Kidney (tissue), 22 donors: ENCODE measurements at places on chromosomes 3 and 15.

GRCh38 chr3:138434276-138434874, at the start of gene ESYT3:
Gene ESYT3, plus strand, starts transcription at chr3:138434616. Its CDS starts 183 bp downstream, at chr3:138434799.
- DNase-seq = peak; percentile 94

DNA sequence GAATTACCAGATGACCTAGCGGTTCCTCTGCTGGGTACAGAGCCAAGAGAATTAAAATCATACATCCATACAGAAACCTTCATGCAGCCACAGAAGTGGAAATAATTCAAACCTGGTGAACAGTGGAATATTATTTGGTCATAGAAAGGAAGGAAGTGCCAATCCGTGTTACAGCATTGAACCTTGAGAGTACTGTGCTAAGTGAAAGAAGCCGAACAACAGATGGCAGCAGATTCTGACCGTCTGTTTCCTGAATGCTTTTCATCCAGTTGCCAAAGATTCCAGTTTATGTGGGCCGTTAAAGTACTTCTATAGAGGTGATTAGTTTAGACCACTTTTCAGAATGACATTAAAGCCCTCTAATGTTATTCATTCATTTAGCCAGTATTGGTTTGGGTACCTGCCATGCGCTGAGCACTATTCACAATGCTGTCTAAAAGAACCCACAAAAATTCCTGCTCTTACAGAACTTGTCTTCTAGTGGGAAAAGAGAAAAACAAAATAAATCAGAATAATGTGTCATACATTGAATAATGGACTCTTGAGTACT, 45.8 kb upstream of the SENP5 start:
- DNase-seq = no peak

DNA sequence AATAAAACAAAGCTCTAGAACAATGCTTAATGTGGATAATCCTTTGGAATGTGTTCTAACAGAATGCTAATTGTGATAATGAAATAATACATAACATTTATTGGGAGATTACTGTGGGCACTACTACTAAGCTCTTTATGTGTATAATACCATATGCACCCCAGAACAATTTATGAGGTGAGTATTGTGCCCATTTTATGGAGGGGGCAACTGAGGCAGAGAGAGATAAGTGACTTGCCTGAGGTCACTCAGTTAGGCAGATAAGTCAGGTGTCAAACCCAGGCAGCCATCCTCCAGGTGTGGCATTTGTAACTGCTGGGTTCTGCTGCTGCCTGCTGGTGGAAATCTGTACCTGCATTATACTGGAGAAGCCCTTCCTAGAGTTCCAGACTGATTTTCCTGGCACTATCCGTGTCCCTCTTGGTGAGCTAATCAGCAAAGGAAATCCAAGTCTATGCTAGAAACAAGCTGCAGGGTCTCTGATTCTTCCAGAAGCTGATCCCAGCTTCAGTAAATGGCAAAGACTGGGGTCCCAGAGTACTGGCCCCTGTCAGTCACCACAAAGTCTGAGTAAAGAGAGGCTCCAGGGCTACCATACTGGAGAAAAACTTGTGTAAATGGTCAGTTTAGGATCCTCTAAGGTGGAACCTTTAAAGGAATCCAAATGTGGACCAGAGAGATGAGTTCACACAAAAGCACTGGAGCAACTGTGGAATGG, 22.6 kb upstream of the RBP1 start:
- DNase-seq = peak; percentile 53

GRCh38 chr3:33099109-33099645, 2.2 kb upstream of the GLB1 start:
- DNase-seq = no peak

- no peak for DNase-seq
Observed at GRCh38 chr15:38002883-38003477, 68.5 kb downstream of the TMCO5A start.

DNA sequence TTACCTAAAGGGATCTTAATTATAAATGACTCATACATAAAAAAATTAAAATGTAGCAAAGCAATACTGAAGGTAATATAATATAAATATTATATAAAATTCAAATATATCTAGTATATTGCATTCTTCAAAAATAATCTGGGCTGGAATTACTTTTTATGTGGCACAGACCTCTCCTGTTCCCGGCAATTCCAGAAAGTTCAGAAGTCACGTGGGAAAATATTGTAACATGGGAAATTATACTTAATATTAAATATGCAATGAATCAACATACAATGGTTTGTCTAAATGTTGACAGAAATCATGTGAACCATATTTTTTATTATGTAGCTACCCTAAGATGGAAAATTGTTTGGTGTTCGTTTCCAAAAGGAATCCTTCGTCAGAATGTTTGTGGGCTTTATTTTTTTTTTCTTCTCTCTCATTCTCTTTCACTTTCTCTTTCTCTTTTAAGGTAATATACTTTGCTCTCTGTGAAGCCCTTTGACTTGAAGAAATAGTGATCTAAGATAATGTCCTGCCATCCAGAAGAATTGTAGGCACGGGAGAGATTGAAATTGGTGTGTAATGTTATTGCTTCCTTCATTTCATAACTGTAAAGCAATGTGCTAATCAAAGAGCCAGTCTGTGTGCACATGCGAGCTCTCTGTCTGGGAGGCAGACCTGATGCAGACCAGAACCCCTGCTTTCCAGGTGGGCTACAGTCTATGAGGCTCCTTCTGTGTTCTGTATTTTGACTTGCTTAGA, 559.4 kb downstream of the NR2F2 start:
- DNase-seq = peak; percentile 34

DNA sequence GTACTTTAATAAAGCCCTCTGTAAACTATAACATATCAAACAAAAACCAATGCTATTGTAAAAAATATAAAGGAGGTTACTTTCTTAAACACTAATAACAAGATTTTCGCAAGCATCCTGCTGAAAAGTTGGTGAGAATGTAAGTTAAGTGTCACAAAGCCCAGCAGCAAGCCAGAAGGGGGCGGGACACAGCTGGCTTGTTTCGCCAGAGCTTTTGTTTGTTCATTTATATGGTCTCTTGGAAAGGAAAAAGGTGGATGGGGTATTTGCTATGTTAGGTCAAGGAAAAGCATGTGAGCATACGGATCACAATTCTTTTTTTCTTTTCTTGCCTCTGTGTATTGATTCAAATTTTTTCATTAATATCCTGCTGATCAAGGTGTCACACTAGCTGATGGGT, 59.9 kb downstream of the HACD2 start:
- DNase-seq = peak; percentile 21

GRCh38 chr3:22620498-22620897, 582.6 kb upstream of the UBE2E2 start:
- no peak for DNase-seq

GRCh38 chr15:40323953-40324937, 753 bp downstream of the INAFM2 start:
- DNase-seq = no peak

DNA sequence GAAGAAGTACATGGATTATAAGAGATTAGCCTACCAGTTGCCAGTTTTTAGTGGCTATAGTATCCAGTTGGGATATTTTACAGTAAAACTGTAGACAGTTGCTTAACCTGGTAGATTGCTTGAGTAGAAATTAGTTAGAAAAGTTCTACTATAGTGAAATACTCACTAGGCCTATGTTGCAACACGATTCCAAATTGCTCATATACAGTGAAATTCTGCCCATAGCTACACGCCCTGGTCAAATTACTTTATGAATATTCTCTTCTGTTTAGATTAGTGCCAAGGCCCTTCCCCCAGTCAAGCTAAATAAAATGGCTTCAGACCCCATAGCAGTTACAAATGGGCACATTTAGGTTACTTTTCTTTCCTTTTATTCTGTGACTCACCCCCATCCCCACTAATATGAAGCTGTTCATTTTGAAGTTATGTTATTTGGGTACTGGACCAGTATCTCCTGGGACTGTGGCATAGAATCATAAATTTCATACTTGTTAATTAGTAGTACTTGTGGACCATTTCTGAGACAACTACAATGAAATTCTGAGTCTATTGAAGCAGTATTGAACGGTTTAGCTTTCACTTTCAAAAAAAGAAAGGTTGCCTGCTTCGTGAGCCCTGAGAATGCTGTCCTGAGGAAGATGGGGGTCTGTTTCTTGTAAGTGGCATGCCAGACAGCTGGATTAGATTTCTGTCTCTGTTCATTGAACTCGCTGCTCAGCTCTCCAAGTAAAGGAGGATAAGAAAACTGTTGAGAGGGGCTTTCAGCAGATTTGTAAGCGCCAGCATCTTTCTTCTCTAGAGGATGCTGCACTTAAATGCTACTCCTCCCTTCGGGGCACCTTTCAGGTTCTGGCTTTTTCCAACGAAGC, 65.8 kb upstream of the CFAP20DC start:
- DNase-seq = no peak

DNA sequence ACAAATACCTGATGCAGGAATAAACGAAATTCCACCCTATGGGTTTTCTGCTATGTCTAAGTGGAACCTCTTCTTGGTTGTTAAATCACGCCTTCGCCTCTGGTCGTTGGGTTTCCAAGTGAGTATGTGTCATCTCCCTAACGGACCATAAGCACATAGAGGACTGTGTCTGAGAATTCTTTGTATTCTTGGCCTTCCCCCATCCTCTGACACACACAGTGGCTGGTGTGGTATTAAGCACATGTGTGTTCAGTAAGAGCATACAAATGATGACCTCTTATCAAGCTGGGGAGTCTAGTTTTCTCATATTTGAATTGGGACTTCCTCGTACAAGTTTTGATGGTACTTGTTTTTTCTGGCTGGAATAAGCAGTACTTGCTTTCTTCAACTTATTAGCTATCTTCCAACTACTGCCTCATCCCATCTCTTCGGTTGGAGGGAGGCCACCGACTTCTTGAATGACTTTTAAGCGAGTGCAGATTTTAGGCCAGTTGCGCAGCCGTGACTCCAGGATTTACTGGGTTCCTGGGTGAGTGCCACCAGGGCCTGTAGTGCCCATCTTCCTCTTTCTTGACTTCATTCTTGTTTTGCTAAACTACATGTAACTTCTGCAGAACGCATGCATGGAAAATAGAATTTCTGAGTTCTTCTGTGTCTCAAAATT, 240.2 kb downstream of the ADAMTS17 start:
- DNase-seq = peak; percentile 7

DNA sequence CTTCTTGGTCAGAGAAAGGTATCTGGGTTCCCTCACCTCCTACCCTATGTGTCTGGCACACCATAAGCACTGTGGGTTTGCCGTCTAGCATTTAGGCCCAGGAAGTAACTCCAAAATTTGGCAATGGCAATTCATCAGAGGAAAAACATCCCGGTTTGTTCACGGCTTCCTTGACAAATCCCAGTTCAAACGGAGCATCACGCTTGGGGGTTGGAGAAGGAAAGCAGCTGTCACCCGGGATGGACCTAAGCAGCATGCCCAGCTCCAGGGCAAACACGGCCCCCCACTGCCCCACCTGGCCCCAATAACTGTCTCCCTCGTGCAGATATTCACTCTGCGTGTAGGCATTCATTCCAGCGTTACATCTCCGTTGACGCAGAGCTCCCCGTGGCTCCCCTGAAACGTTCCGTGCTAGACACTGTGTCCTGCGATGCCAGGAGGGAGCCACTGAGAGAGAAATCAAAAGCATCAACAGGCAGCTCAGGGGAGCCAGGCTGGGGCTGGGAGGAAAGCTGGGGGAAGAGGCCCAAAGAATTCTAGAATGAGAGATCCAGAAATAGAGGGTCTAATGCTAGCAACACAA, 41.4 kb downstream of the NTRK3 start:
- DNase-seq = no peak

- no peak for DNase-seq
Observed at GRCh38 chr15:60254416-60254815, 143.4 kb downstream of the ANXA2 start.

DNA sequence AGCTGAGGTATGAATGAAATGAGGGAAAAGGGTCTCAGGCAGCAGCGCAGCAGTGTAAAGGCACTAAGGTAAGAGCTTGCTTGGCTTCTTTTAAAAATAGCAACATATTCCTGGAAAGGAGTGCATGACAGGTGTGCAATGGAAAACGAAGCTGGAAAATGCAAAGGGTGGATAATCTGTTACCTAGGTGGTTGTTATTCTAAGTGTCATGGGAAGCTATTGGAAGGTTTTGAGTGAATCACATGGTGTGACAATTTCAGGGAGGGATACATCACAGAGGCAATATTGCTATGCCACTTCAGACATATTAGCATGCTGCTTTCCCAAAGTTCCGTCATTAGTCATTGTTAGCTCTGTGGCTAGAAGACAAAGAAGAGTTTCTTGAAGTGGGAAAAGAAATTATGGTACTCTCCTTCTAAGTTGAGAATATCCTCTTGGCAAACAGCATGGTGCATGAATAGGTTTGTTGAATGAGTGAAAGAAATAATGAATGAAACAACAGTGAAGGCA, 28.7 kb upstream of the TMEM45A start:
- no peak for DNase-seq

- DNase-seq = no peak
Observed at GRCh38 chr15:60774829-60775463, 296.0 kb upstream of the ICE2 start.

DNA sequence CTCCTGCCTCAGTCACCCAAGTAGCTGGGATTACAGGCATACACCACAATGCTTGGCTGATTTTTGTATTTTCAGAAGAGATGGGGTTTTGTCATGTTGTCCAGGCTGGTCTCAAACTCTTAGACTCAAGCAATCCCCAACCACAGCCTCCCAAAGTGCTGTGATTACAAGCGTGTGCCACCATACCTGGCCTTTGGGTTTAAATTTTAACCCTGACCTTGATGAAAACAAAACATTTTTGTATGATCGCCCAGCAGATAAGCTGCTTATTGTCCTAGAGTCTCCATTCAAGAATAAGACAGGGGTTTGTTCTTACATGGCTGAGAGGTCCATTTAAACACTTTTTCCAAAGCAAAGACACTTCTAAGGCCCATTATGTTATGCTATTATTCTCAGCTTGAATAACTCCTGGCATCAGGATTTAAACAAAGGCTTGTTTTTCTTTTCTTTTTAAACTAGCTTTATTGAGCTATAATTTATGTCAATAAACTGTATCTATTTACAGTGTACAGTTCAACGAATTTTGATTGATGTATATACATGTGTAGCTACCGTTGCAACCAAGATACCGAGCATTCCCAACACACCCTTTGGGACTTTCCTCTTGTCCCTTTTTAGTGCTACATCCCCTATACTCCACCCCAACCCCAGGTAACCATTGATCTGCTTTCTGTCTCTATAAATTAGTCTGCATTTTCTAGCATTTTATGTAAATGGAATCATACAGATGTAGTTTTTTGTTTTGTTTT, 1.4 kb upstream of the MUC13 start:
- DNase-seq = no peak

- no peak for DNase-seq
Observed at GRCh38 chr3:185828755-185829154, 3.9 kb upstream of the IGF2BP2 start.

DNA sequence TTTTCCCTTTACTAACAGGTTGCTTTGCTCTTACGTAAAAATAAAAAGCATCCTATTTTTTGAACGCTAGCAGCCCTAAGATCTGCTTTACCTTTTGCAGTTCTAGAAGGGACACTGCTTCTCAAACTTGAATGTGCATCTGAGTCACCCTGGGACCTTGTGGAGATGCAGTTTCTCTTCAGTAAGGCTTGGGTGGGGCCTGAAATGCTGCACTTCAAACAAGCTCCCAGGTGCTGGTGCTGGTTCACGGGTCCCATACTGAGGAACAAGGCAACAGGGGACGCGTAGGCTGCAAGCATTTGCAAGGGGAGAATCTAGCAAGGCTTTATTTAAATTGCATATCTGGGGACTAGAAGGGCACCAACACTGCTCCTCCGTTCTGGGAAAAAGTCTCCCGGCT, 30.0 kb downstream of the MB21D2 start:
- DNase-seq = no peak
